ENCODE measurements at places on chromosomes 6 and 20.

DNA sequence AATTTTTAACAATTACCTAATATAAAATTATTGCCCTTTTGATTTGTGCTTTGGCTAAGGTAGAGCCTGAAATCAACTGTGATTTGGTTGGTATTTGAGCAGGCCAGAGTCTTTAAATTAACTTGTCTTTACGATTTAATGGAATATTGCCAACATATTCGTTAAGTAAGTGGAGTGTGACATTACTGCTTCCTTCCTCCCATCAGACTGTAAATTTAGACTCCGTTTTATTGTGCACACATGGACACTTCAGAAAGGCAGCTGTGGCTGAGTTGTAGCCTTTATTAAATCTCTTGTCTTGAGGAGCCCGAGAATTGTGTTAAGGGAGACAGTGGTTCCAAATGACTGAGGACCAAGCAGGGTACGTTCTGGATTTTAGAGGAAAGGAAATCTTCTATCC lies 57.4 kb downstream of the CAP2 start:
- DNase-seq, result no peak

DNA sequence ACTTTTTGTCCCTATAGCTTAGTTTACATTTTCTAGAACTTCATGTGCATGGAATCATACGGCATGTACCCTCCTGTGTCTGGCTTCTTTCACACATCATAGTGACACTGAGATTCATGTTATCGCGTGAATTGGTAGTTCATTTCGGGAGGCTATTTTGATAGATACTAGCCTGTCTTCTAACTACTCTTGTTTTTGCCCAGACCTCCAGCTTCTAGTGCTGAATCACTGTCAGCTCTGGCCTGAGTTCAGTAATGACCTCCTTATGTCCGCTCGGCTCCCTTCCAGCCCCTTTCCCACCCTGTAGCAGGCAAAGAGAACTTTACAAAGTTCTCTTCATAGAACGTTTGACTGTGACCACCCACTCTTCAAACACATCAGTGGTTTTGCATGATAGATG lies 14.1 kb downstream of the MYBL2 start:
- DNase-seq, result no peak

GRCh38 chr20:38804682-38805501 lies 605 bp upstream of the PPP1R16B start:
- DNase-seq, result peak; percentile 46

- no peak for DNase-seq
Observed at GRCh38 chr6:22886650-22887581, 317.6 kb downstream of the HDGFL1 start.

DNA sequence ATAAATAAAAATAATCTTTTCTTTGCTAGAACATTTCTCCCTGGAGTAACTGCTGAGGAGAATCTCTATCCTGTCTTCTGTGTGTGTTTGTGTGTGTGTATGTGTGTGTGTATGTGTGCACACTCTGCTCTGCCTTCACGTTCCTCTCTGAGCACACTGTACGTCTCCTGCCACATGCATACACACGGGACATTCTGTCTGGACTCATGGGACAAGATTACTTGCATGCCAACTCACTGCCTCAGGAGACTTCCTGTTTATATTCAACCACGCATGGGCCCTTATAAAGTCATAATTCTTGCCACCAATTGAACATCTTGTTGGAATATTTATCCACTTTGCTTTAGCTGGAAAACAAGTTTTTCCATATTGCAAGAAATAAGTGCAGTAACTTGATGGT lies 930.6 kb downstream of the KIF16B start:
- DNase-seq, result no peak

DNA sequence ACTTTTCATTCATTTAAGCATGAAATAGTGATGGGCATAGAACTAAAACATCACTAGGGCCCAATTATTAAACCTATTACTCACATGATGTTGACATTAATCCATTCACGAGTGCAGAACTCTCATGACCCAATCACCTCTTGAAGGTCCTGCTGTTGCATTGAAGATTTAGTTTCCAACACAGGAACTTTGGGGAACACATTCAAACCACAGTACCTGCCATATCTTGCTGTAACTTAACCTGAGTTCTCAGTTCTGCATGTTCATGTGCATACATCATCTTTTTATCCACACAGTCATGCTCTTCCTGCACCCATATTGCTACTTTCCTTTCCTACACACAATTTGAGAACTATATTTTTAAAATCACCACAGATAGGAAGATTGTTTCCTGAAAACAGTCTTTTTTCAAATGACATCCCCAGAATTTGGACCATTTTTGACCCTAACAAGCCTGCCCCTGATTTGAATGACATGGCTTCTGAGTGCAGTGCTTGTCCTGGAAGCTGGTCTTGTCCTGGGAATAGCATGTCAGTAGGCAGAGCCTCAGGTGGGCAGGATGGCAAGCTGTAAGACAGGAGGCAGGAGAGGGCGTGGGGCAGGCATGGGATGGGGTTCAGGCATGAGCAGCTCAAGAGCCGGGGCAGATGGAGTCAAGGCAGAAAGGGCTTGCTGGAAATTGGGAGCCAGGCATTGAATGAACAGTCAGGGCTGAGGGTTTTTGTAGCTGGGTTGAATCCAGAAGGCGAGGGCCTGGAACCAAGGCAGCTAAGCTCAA lies 49.2 kb upstream of the FOXC1 start:
- no peak for DNase-seq

- no peak for DNase-seq
Observed at GRCh38 chr20:1184260-1184637, 532 bp downstream of the TMEM74B start.

DNA sequence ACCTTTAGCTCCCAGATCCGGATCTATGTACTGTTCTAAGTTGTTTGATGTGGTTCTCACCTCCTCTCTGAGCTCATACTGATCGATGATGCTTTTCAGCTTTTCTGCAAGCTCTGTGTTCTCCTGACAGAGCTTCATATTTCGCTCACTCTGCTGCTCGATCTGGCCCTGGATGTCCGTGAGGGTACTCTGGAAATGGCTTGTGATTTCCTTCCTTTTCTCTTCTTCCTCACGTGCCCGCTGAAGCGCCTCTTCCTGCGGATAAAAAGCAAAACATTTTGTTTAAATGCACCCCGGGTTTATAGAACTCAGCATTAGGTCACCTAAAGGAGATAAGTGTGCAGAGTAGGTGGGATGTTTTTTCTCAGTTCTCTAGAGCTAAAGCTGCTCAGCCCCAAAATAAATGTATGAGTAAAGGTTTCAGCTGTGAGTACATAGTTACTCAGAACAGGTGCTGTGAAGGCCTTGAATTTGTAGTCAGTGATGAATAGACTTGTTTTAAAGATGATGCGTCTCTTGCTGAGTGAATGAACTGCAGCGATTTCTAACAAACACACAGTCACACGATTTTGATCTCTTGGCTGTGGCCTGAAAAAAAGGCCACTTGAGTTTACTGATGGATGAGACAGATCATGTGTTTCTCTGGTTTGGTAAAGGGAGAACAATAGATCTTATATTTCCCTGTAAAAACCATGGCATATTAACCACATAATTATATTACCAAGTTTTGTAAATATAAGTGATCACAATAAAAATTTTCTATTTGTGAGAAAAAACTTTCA lies 29.1 kb downstream of the TXLNB start:
- no peak for DNase-seq

GRCh38 chr6:122580737-122581136 lies 29.5 kb upstream of the PKIB start:
- no peak for DNase-seq

- no peak for DNase-seq
Observed at GRCh38 chr6:3820563-3820962, 28.6 kb upstream of the FAM50B start.

GRCh38 chr20:1674361-1674760 lies 16.8 kb upstream of the SIRPG start:
- no peak for DNase-seq

GRCh38 chr20:35662551-35662950 lies 2.1 kb downstream of the CPNE1 start:
- no peak for DNase-seq

- no peak for DNase-seq
Observed at GRCh38 chr6:168264593-168265335, 54.8 kb downstream of the DACT2 start.

- DNase-seq, result no peak
Observed at GRCh38 chr6:88535306-88535705, 369.2 kb upstream of the CNR1 start.

GRCh38 chr20:9609887-9610502 lies 95.6 kb downstream of the LAMP5 start:
- DNase-seq, result peak; percentile 1

All from activated CD8-positive, alpha-beta memory T cell treated with anti-CD3 and anti-CD28 coated beads for 48 hours (primary cell).